ENCODE measurements at places on chromosomes 4 and X.

GRCh38 chr4:142264961-142265360, 581.1 kb downstream of the INPP4B start:
- no peak for DNase-seq

DNA sequence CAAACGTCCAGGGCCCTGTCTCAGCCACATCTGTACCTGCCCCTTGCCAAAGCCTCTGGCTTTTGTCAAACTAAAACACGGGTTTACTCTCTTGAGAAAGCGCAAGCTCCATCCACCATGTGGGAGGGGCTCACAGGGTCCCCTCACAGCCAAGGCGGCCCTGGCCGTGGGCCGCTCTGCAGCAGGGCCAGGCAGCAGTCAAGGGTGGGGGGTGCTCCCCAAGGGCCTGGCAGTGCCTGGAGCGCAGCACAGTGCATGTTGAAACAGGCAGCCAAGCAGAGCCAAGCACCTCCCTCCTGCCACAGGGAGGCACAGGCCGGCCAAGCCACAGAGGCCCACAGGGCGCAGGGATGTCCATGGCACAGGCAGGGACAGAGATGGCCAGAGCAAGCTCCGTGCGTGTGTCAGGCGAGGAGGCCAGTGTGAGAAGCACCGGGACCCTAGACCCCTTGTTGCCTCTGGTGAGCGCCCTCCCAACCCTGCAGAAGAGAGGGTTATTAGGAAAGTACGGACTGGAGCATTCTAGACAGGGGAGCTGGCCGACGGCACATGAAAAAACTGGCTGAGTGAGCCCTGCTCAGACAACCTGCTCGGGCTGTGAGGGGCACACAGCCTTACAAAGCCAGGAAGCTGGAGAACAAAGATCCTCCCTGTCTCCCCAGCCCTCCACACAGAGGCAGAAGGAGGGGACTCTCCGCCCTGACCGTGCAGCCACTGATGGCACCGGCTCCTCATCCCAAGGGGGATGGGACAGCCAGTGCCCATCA, 39.0 kb downstream of the FAM53A start:
- DNase-seq = no peak

DNA sequence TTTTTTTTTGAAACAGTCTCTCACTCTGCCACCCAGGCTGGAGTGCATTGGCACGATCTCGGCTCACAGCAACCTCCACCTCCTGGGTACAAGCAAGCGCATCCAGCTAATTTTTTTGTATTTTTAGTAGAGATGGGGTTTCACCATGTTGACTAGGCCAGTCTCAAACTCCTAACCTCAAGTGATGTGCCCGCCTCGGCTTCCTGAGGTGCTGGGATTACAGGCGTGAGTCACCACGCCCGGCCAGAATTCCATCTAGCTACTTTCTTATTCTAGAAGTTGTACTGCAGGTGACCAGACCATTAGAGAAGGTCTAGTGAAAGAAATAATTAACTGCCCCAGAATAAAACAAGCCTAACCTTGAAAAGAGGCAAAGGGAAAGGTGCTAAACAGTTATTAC, 2.3 kb downstream of the LRBA start:
- DNase-seq = no peak

- DNase-seq = no peak
These were observed 85.6 kb downstream of the SLIT2 start for GRCh38 chr4:20337261-20337664.

- no peak for DNase-seq
These were observed 11.5 kb upstream of the CCDC149 start for GRCh38 chr4:24924309-24924781.

GRCh38 chr4:150258569-150258968, 180.3 kb downstream of the DCLK2 start:
- DNase-seq = no peak

DNA sequence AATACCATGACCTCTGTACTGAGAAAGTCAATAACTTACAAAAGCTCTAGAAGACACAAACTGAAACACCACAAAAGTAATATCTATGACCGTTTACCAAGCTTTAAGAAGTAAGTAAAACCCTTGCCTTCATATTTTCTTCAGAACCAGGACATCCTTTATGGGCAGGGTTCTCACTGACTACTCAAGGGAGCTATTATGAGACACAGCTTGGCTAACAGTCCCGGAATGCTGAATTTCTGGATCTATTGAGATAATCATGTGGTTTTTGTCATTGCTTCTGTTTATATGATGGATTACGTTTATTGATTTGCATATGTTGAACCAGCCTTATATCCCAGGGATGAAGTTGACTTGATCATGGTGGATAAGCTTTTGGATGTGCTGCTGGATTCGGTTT, 19.9 kb upstream of the CDS1 start:
- DNase-seq = no peak

- no peak for DNase-seq
These were observed 89.7 kb downstream of the LRP2BP start for GRCh38 chr4:185305979-185306442.
